Stimulated activated CD8-positive, alpha-beta memory T cell treated with anti-CD3 and anti-CD28 coated beads, Interleukin-2, amount 100 ng/mL, for 1 hour (primary cell): ENCODE measurements at places on chromosomes 16 and 17.

DNA sequence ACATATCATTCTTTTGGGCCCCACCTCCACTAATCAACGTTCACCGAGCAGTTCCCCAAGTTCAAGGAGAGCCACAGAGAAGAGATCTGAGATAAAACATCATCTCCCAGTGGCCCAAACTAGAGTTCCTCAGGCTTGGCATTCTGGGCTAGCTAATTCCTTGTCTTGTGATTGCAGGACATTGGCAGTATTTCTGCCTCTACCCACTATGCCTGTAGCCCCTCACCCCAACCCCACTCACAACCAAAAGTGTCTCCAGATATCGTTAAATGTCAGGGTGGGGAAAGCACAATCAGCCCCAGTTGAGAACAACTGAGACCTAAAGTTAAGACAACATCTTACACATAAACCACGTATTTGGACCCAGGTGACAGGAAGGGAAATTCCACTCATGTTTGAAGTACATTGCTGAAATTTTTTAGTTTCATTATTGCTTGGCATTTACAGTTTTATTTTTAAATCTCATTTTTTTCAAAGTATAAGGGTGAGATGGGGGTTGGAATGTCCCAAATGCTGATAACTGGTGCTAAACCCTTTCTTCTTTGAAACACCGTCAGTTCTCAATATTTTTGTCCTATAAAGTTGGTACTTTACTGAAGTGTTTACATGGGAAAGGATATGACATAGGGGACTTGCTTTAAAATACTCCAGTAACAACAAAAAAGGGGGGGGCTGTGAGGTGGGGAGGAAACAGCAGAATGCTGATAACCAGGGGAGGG, 13.6 kb downstream of the ZC3H7A start:
- DNase-seq = no peak

DNA sequence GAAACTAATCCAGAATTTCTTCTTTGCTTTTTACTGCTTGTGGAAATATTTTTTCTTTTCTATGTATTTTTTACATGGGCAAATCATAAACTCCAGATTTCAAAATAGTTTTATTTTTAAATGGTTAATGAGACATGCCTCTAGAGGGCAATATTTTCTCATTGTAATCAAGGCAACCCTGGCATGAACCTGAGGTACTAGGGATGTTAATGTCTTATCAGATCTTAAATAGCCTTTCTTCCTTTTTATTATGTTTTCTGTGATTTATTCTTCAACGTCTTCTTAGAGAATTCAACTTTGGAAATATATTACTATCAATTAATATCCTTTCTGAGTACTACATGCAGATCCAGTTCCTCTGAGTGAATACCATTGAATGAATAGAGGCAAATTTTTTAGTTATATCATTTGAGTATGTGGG, 324.7 kb downstream of the BCAS3 start:
- no peak for DNase-seq

DNA sequence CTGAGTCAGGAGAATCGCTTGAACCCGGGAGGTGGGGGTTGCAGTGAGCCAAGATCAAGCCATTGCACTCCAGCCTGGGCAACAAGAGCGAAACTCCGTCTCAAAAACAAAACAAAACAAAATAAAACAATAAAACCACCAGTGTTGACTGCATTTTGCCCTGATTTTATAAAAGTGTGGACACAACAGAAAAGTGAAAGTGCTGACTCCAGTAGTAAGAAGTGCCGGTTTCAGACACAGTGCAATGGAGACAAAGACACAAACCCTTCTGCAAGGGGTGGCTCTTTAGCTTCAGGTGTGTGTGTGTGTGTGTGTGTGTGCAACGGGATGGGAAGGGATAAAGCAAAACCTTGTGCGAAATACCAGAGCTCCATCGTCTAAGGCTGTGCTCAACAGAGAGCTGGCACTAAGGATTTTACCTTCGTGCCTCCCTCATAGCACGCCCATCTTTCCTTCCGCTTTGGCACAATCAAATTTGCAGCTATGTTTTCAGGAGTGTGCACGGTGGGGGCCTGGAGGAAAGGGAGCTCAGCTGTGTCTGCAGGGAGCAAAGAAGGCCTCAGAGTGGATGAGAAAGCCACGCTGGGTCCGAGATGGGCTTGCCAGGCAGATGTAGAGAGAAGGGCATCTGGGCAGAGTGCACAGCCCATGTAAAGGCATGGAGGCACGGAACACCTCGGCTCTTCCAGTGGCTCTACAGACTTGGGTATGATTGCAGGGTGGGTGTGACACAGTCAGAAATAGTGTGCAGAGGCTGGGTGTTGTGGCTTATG, 15.5 kb downstream of the MXRA7 start:
- no peak for DNase-seq

DNA sequence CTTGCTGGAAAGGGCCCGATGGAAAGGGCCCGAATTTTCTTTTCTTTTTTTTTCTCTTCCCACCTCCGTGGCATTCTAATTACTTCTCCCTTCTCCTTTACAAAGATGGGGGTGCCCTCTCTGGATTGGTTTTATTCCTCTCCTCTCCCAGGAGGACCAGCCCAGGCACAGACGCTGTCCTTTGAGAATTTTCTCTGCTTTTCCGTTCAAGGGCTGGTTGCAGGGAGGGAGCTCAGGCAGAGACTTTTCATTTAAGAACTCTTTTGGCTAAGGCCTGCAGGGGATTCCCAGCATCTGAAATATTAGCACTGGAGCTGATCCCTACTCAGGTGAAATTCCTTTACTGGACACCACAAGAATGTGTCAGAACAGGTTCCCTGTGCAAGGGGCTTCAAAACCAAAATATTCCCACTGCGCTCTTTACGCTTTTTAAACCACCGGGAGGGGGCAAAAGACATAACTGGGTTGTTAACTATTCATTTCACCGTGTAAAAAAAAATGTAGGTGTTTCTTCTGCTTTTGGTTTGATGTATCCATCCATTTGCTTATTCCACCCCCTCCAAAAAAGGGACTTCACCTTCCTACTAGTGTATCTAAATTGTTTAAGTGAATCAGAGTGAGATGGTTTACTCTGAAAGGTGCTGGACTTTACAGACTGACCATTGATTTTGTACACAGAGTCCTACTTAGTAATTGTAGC, 1.4 kb downstream of the NFAT5 start:
- DNase-seq = no peak

- DNase-seq = no peak
Measured at GRCh38 chr16:25157271-25157875, 45.8 kb downstream of the LCMT1 start.

- DNase-seq = no peak
Measured at GRCh38 chr16:5895976-5896375, 798.4 kb upstream of the EEF2KMT start.
